GM23338 (cell line): ENCODE measurements at places on chromosomes 5 and 9.

- H3K4me1 ChIP-seq, result no peaks in the 10 kb centered on the region
- no peaks in the 10 kb centered on the region for H3K36me3 ChIP-seq
- DNase-seq, result no peak
- H3K4me3 ChIP-seq, result no peak overlapping the region
- H3K27ac ChIP-seq, result no peak overlapping the region
- H3K27me3 ChIP-seq, result no peaks in the 10 kb centered on the region
Measured at GRCh38 chr9:110191615-110192014, 16.3 kb downstream of the C9orf152 start.

- no peaks in the 10 kb centered on the region for H3K27me3 ChIP-seq
- DNase-seq, result no peak
- no peak overlapping the region for H3K27ac ChIP-seq
- no peaks in the 10 kb centered on the region for H3K36me3 ChIP-seq
Measured at GRCh38 chr5:97041239-97041638, 101.2 kb downstream of the LIX1 start.

DNA sequence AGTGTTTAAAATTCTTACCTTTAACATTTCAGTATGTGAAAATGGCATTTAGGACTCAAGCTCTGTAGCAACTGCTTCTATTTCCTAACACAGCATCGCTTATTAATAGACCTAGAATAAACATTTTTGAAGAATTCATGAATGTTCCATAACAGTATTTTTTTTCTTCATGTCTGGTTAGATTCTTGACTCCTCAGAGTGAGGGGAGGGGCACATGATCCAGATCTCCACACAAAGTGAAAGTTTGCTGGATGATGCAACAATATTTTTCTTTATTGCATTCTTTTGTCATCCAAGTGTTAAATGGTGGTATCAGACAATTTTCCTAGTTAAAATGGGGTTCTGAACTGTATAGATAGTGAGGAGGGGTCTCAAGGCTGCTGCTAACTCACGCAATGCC is 130.8 kb upstream of the MAN2A1 start:
- DNase-seq, result no peak
- H3K4me3 ChIP-seq, result no peak overlapping the region
- no peaks in the 10 kb centered on the region for H3K4me1 ChIP-seq
- H3K36me3 ChIP-seq, result no peaks in the 10 kb centered on the region

DNA sequence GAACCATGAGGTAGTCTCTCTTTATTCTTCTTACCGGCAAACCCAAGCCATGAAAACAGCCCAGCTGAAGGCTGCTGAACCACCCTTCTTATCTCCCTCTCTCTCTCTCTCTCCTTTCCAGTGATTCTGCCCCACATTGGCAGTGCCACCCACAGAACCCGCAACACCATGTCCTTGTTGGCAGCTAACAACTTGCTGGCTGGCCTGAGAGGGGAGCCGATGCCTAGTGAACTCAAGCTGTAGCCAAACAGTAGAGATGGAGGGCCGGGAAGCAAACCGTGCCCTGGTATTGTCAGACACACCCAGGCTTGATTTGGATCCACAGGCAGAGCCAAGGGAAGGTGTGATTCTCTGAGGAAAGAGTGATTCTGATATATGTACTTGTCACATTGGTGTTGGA is 14.0 kb downstream of the GRHPR start:
- H3K27ac ChIP-seq, result no peak overlapping the region
- H3K4me1 ChIP-seq, result peaks cover 19% of the 10 kb centered on the region; the same call in 1 of the 2 replicates
- H3K36me3 ChIP-seq, result peaks cover 26% of the 10 kb centered on the region
- DNase-seq, result no peak
- no peaks in the 10 kb centered on the region for H3K27me3 ChIP-seq

DNA sequence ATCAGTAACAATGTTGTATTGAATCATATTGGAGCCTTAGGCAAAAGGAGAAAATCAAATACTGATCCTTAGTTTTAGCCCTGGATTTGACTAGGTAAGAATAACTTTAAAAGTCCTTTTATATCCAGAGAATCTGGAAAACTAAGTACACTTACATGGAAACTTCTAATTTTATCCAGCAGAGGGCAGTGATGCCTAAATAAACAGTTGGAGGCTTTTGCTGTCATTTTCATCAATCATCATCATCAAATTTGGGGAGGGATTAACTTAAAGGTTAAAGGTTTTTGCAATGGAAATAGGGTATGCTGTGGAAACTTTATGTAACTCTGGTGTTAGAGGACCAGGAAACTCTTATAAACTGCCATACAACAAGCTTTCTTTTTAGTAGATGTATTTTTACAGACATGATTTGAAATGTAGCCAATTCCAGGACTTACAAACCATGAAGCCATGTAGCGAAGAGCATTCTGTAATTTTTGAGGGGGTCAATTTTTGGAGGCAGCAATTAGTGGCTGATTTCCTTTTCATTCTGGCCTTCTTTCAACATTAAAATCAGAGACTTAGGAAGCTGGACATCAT is 112.7 kb downstream of the OSTF1 start:
- no peaks in the 10 kb centered on the region for H3K36me3 ChIP-seq
- H3K27me3 ChIP-seq, result no peaks in the 10 kb centered on the region
- peak; percentile 86 for DNase-seq
- no peak overlapping the region for H3K4me3 ChIP-seq

DNA sequence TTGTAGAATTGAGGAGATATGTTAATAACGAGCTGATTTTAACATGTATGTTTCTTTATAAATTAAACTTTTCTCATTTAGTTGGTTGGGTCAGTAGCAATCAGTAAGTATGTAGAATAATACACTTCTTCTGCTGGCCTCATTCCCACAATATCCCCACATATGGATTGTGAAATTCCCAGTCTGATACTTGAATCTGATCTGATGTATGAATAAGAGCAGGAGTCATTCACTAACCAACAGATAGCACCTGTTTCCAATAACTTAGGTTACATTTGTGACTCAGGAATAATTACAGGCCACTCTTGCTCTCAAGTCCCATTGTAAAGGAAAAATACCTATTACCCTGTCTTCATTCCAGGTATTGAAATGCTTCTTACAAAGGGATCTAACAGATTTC is 23.9 kb downstream of the SLC36A1 start:
- H3K4me1 ChIP-seq, result no peaks in the 10 kb centered on the region
- no peak overlapping the region for H3K4me3 ChIP-seq
- no peaks in the 10 kb centered on the region for H3K36me3 ChIP-seq
- H3K27ac ChIP-seq, result no peak overlapping the region
- no peak for DNase-seq

DNA sequence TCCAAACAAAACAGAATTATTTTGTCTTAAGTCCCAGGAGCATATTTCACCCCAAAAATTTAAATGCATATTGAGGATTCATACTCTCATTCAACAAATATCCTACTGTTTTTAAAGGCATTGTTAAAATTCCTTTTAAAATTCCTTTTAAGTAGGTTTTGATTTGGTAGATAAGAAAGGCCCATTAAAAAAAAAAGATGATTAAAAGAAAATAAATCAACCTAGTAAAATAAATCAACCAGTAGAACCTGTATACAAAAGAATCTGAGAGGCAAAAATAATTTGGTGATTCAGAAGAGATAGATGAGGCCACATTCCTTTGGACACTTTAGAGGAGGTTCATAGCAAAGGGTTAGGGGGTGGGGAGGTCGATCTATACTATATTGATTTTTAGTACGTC is 585.3 kb upstream of the TLE4 start:
- no peaks in the 10 kb centered on the region; the same call in 1 of the 2 replicates for H3K36me3 ChIP-seq
- H3K27me3 ChIP-seq, result no peaks in the 10 kb centered on the region
- peaks cover 21% of the 10 kb centered on the region for H3K4me1 ChIP-seq
- DNase-seq, result no peak
- H3K27ac ChIP-seq, result no peak overlapping the region

DNA sequence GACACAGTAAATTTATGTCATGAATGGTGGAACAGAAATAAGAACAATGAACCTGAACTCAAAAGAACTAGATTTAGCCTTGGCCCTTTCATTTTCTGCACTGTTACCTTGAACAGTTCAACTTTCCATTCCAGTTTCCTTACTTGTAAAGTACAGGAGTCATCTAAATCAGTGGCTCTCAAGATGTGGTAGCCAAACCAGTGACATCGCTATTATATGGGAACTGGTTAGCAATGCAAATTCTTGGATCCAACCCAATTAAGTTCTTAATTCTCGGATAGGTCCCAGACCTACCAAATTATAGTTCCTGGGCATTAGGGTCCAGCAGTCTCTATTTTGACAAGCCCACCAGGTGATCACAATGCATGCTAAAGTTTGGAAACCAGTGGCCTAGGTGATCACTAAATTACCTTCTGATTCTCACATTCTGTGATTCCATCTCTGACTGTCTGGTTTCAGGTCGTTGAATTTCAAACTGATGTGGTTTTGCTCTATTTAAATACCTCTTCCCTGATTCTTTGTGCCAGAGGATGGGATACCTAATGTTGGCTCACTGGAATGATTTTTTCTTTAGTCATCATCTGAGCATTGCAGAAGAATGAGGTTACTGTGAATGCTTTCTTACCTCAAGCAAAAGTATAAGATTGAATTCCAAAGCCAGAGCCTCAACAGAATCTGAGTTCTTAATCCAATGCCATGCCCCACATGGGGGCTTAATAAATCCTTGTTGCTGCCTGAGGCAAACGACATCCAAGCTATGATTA is 253.8 kb downstream of the ENC1 start:
- no peak for DNase-seq
- no peaks in the 10 kb centered on the region for H3K27me3 ChIP-seq
- peaks cover 13% of the 10 kb centered on the region for H3K4me1 ChIP-seq
- no peaks in the 10 kb centered on the region for H3K36me3 ChIP-seq

- no peaks in the 10 kb centered on the region for H3K36me3 ChIP-seq
- no peak for DNase-seq
Measured at GRCh38 chr9:111271481-111272080, 58.4 kb downstream of the OR2K2 start.

DNA sequence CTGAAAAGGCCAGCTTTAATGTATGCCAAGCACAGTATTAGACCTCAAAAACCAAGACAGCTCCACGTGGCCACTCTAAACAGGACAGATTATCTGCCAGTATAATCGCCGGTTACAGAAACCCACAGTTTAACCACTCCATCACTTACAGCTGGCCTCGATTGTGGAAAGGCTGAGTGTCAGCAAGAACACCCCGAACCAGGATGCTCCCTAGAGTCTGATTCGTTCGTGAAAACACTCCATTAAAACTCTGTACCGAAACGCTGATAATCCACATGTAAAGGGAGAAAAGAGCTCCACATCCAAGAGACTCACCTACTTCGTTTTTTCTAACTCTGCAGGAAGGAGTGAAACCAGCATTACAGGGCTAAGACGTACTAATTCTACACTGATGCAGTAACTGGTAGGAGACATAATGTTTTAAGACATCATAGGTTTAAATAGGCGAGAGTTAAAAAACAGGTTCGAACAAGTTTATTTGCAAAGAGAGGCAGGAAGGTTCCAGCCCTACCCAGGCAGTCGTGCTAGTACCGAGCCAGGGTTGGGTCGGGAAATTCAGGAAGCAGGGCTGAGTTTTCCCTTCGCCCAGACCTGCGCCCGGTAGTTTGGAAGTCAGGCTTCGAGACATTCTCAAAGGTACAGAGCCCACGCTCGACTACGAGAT is 949 bp downstream of the SERINC5 start:
- peak overlapping the region; percentile 100 for H3K4me3 ChIP-seq
- peaks cover 56% of the 10 kb centered on the region for H3K4me1 ChIP-seq
- no peaks in the 10 kb centered on the region for H3K36me3 ChIP-seq
- H3K27me3 ChIP-seq, result peaks cover 5% of the 10 kb centered on the region; the same call in 1 of the 2 replicates
- no peak for DNase-seq

DNA sequence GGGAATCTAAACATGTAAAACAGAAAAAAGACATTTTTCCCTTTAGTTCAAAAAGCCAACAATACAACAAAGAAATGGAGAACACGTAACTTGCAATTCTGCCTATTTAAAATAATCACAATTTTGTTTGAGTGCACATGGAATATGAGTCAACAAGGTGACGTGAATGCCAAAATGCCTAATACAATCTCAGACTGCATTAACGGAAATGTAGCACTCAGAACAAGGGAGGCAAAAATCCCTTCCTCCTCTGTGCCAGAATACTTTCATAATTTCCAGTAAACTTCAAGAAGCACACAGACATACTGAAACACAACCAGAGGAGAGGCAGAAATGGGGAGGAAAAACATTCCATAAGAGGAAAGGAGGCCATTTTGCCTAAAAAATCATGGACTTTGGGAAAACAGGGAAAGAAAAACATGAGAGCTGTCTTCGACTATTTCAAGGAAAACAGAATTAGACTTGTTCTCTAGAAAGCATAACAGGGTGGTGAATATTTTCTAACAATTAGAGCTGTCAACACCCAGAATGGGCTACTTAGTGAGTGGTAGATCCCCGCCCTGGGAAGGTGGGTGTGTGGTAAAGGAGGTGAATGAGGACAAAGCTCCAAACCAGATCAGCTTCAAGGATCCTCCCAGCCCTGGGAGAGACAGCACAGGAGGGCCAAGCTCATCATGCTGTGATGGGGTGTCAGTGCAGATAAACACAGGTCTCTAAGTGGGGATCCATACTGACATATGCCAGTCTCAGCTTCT is 48.2 kb downstream of the ABCA1 start:
- H3K27ac ChIP-seq, result no peak overlapping the region
- H3K4me3 ChIP-seq, result no peak overlapping the region
- H3K27me3 ChIP-seq, result no peaks in the 10 kb centered on the region
- H3K4me1 ChIP-seq, result peaks cover 29% of the 10 kb centered on the region
- DNase-seq, result no peak

DNA sequence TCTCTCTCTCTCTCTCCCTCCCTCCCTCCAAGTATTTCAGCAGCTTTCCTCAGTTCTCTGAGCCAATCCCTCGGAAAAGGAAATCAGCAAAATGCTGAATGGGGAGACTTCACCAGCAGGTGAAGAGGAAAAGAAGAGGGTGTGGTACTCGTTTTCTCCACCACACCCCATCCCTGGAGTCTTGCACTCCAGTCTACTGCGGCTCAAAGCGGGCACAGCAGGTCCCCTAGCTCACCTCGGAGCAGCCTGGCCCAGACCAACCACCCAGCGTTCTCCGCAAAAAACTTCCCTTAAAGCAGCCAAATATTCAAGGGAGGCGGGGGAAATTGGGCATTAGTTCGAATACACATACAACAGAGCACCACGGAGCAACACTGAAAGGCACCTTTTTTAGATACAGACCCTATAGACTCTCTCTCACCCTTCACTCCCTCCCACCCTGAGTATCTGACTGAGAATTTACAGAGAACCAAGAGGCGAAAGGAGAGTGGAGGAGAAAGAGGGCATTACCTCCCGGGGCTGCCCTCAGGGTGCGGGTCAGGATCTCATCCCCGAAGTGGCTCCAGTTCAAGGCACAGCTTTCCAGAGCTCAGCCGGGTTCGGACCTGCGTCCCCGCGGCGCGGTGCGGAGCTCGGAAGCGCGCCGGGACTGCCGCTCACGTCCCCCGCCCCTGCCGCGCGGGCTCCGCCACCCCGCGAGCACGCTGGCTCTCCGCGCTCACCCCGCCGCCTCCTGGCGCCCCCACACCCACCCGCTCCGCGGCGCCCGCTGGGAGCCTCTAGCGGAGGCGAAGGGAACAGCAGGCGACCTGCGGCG is 1638.5 kb upstream of the C9orf72 start:
- no peak overlapping the region for H3K27ac ChIP-seq
- H3K4me3 ChIP-seq, result peak overlapping the region; percentile 86
- DNase-seq, result peak; percentile 75
- H3K36me3 ChIP-seq, result no peaks in the 10 kb centered on the region
- peaks cover 15% of the 10 kb centered on the region for H3K4me1 ChIP-seq

- no peak for DNase-seq
- no peaks in the 10 kb centered on the region for H3K4me1 ChIP-seq
- no peaks in the 10 kb centered on the region for H3K27me3 ChIP-seq
- H3K27ac ChIP-seq, result no peak overlapping the region
- no peak overlapping the region for H3K4me3 ChIP-seq
Measured at GRCh38 chr5:87054821-87055220, 212.9 kb upstream of the RASA1 start.

- no peak overlapping the region for H3K4me3 ChIP-seq
- peaks cover 66% of the 10 kb centered on the region for H3K27me3 ChIP-seq
- DNase-seq, result no peak
- no peak overlapping the region for H3K27ac ChIP-seq
Measured at GRCh38 chr9:847505-847904, 6.0 kb downstream of the DMRT1 start.
